ENCODE measurements at places on chromosomes 4 and X.

GRCh38 chr4:168803732-168804131 is 206.3 kb downstream of the CBR4 start:
- DNase-seq = no peak

DNA sequence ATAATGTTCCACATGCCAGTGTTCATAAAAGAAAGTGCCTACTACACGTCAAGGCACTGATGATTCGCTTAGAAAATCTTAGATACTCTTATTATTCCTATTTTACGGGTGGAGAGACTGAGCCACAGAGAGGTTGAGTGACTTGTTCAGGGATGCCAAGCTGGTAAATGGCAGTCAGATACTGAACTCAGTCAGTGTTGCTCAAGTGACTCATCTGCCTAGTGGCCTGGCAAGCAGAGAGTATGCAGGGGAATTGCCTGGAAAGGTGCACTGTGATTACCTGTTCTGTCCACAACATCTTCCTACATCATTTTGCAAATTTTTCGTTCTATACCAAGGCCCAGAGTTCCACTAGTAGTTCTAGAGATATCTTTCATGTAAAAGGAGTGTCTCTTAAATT is 68.4 kb downstream of the RAPGEF2 start:
- no peak for DNase-seq

DNA sequence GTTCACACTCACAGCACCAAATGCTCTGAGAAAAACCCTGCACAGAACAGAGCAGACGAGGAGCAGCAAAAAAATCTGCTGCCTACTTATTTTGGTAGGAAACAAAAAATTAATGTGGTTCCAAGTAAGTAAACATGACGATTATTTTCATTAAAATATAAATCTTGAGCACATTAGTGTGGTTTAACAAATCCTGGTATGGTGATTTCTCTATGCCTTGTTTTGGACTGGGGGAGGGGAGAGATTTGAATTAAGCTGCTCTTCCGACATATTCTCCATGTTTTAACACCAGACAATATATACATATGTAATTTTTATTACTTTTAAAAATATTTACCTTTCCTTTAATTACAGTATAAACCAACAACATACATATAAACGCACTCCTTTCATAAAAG is 1.8 kb downstream of the CAMK2D start:
- DNase-seq = no peak

DNA sequence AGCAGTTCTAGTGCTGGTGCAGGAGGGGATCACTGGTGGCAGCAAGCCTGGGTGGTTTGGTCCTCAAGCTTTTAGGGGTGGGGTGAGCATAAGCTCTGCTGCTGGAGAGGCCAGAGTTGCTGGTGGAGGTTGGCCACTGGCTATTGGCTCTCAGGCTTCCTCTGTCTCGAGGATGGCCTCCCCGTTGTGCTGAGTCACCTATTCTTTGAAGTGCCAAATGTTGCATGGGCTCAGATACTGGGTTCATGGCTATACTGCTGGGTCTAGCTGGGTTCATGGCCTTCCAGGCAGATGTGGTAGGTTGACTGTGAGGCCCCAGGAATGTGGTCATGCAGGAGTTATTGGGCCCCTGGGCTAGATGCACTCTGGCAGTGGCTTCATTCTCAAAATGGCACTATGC is 466.3 kb downstream of the NAF1 start:
- no peak for DNase-seq

- DNase-seq = no peak
Observed at GRCh38 chr4:185332575-185333464, 62.9 kb downstream of the LRP2BP start.

DNA sequence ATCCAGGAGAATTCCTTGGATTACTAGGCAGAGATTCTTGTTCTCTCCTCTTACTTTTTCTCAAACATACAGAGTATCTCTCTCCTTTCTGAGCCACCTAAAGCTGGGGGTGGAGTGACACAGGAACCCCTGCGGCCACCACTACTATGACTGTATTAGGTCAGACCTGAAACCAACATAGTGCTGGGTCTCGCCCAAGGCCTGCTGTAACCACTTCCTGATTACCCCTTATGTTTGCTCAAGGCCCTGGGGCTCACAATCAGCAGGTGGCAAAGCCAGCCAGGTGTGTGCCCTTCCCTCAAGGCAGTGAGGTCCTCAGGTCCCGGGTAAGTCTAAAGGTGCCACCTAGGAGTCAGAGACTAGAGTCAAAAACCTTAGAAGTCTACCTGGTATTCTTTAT is 166.4 kb downstream of the PARM1 start:
- no peak for DNase-seq

DNA sequence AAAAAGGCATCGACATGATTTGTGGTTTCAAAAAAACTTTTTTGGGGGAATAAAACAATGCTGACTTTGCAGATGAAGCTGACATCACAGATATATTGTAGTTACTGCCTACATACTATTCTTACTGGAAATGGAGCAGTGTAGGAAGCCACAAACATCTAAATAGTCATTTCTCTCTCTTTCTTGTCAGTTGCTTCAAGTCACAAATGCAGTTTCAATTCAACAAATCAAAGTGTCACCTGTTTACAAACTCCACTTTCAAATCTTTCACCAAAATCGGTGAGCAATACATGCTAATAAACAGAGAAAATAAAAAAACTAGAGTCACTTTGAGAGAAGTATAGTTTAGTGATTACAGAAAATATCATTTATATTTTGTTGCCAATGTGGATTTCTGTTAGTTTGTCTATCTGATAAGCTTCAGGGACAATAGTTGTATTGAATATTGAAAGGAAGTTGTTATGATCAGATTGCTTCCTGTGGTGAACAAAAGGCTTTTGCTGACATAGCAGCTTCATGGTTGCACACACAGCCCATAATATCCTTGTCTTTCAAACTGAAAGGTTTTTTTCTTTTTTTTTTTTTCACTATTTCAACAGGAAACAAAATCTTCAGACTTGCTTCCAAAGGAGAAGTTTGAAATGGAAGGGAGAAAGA is 49.7 kb upstream of the PTPN13 start:
- DNase-seq = no peak

- no peak for DNase-seq
Observed at GRCh38 chrX:134782796-134783195, 124.5 kb upstream of the PLAC1 start.

- no peak for DNase-seq
Observed at GRCh38 chr4:10006231-10006600, 15.1 kb downstream of the SLC2A9 start.

Measured in SW 1271 (cell line).